ENCODE measurements at places on chromosomes 6 and 20.

DNA sequence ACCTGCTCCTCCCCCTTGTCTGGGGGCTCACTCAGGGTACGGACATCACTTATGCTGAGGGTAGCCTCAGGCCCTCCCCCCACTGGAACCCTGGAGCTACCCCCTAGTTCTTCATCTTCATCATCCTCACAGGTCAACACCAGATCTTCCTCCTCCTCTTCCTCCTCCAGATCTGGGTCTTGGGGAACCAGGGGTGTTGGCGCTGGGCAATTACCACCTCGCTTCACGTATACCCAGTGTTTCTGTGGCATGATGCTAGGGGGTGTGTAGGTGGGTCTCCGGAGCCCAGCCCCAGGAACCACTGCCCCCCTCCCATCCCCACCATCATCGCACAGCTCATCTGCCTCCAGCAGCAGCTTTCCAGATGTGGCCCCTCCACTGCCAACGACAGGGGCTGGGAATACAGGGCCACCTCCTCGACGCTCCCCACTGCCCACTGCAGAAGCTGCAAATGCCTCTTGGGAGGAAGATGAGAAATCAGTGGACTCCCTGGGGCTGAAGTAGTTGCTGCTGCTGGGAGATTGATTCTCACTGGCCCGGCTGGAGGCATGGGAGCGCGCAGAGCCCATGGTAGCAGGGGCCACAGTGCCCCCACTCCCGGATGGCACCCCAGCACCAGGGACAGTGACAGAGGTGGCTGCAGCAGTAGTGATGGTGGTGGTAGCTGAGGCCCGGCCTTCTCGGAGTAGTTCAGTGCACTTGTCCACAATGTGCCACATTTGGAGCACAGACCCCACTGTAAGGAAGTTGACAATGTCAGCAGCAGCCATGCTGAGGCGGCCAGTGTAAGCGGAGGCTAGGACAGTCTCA, 1.5 kb downstream of the ZBTB22 start:
- DNase-seq = no peak

DNA sequence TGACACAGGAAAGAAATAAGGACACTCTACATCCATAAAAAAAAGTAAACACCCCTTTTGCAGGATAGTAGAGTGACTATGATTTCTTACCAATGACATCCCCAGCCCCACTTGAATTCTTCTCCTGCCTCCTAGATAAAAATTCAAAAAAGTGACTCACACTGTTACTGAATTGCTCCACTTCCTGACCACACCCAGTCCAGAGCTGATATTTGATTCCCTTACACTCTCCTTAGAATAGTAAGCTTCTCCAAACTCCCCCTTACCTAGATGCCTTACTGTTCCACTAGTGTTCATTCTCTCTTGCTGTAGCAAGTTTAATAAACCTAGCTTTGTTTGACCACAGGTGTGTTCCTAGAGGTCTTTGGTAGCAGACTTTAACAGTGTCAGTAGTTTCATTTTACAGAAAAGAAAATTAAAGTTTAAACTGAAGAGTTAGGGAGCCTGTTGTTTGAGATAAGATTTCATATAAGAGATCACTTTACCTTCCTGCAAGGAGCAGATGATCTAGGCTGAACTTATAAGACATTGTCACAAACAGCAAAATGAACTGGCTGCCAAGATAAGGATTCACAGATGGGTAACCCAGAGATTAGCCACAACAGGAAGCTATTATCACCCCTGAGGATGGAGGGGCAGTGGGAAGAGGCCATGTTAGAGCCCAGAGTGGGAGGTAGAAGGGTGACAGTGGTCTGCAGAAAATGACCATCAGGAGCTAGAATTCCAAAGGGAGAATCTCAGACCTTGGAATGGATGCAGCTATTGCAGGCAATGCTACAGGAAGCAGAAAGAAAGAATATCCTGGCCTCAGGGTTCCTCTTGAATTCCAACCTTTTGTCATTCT, 28.4 kb upstream of the BTN3A2 start:
- no peak for DNase-seq

GRCh38 chr20:17992847-17993513, 24.2 kb downstream of the MGME1 start:
- no peak for DNase-seq

- no peak for DNase-seq
Measured at GRCh38 chr6:46513533-46513932, 22.3 kb upstream of the RCAN2 start.

- no peak for DNase-seq
Measured at GRCh38 chr20:45328451-45328850, 19.8 kb downstream of the SDC4 start.

GRCh38 chr20:32079655-32080109, 27.6 kb downstream of the HCK start:
- no peak for DNase-seq

DNA sequence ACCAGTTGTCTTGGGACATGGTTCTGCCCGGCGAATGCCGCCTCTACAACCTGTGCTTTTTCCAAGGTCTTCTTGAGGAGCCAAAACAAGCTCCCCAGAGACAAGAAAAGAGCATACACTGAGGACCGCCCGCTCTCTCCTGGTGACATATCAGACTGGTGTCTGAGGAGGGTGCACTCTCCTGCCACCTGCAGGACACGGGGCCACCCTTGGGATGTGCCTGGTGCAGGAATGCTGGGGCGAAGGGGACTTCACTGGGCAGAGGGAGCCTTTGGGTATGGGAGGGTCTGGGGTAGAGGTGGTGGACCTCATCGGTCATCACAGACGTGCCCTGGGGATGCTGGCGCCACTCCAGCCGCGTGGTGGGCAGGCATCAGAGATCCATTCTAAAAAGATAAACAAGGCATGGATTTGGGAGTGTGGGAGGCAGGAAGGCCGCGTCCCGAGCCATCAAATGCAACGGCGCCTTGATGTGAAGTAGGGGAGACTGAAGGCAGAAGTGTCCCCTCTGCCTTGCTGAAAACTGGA, 163.3 kb downstream of the CD83 start:
- no peak for DNase-seq

Data from stimulated activated naive B cell treated with anti-CD40 and anti-IgM and Interleukin-4, amounts not matched to agents 10 μg/mL and 1 μg/mL and 100 μg/mL, for 72 hours (primary cell).